ENCODE measurements at places on chromosomes 16 and 17. TPM values are rescaled to one million over a fixed set of nuclear protein-coding genes. Genes with fewer than 3 reads are reported as not detected.

- DNase-seq, result no peak
These were observed 138.4 kb downstream of the RAB11FIP4 start for GRCh38 chr17:31529841-31530251.

DNA sequence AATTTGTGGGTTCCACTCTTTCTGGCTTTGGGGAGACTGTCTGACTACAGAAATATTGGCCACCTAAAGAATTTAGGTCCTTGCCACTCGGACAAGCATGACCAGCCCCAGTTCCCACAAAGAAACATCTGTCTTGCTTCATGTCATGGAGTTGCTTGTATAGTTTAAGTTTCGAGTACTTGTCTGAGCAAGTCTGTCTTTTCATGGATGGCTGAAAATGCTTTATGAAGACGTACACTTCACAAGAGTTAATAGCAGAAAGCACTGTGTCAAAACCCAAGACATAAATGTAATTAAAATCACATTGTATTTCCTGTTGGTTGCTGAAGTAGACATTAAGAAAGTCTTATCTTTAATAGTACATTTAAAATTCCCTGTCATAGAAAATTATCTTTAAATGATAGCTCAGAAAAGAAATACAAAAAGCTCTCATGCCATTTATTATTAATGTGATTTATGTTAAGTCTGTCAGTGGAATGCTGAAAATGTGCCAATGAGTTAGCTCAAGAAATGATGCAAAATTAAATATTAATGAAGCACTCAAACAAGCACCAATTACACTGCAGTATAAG, 29.8 kb upstream of the XYLT2 start:
- DNase-seq, result no peak

GRCh38 chr17:9242497-9242881, 221.2 kb downstream of the NTN1 start:
- no peak for DNase-seq

DNA sequence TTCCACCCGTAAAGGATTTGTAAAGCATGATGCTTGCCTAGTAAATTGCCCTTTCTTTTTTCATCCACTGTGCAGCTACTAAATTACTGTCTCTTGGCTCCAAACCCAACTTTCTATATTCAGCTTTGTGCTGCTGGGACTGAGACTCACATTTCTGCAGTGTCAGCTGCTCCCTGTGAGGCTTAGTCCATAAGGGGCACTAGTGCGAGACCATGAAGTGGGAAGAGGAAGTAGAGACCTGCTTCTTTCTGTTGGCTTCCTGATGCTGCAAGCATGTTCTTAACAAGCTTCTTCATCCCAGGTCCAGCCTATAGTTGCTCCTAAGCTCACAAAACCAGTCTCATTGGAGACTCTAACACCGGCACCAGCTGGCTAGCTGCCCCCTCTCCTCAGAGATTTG, 74.9 kb upstream of the HS3ST2 start:
- DNase-seq, result no peak

DNA sequence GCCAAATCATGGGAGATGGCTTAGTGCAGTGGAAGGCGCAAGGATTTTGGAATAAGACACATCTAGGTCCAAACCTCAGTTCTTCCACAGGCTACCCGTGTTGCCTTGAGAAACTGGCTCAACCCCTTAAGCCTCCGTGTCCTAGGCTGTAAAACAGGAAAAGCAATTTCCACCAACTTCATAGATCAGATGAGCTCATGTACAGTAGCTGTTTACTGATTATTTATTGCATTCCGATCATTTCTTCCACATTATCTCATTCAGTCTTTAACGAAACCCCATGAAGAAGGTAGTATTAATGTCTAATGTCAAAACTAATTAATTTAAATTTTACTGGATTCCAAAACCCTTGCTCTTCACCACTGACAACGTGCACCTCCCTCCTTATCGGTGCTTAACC, 231.6 kb downstream of the GRIN2A start:
- no peak for DNase-seq

The PCYT2 gene
- 36.5 TPM for total RNA-seq

Measured in natural killer cell treated with Interleukin-12 subunit alpha and Interleukin-12 subunit beta and Interleukin-15 and Interleukin-18, amount 100 ng/mL, for 72 hours (primary cell).